ENCODE measurements at places on chromosomes 13 and 19.

- no peak for DNase-seq
These were observed 444 bp downstream of the PROSER1 start for GRCh38 chr13:39037410-39037879.

DNA sequence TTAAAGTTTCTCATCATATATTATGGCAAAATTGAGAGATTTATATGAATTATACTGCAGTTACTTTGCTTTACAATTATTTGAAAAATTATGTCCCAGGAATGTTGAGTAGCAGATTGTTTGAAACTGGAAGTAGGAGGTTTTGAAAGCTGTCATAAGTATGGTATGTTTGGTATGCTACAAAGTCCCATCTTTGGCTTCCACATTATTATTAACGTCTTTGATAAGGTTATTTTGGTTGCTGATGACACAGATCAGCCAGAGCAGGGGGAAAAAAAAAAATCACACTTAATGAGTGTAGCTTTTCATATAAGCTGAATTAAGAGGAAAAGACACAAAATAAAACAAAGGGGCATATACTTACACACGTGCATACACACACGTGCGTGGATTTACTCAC lies 130.1 kb downstream of the SLITRK1 start:
- no peak for DNase-seq

GRCh38 chr13:34657716-34658115 lies 284.4 kb upstream of the NBEA start:
- DNase-seq: no peak

DNA sequence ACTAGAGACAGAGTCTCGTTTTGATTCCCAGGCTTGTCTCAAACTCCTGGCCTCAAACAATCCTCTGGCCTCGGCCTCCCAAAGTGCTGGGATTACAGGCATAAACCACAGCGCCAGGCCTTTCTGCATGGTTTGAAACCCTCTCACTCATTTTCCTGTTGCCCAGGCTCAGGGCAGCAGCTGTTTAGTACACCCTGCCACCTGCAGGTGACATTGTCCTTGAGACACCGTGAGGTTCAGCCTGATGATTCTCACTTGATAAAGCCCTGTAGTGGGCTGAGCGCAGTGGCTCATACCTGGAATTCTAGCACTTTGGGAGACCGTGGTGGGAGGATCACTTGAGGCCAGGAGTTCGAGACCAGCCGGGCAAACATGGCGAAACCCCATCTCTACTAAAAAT lies 12.5 kb downstream of the IL12RB1 start:
- DNase-seq: no peak

GRCh38 chr13:71251292-71251951 lies 615.6 kb downstream of the DACH1 start:
- DNase-seq: no peak
